ENCODE measurements at places on chromosomes 5 and 9.

DNA sequence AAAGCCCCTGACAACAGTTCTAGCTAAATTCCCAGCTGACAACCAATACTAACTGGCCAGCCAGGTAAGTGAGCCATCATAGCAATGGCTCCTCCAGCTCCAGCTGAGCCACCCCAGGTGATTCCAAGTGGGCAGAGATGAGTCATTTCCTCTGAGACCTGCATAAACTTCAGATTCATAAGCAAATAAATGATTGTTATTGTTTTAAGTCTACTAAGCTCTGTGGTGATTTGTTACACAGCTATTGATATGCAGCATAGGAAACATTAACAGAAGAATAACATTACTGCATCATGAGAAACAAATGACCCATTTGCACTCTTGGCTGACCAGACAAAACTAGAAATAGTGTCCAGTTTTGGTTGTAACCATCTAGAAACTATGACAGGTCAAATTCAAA, 60.3 kb downstream of the TTC39B start:
- DNase-seq: no peak

- DNase-seq: no peak
Measured at GRCh38 chr9:131306397-131307004, 17.0 kb downstream of the PLPP7 start.

- DNase-seq: no peak
Measured at GRCh38 chr5:38766151-38766550, 79.7 kb upstream of the OSMR start.

GRCh38 chr9:96567203-96567700, 52.4 kb downstream of the CDC14B start:
- no peak for DNase-seq

GRCh38 chr5:140143521-140144258, 18.0 kb downstream of the IGIP start:
- no peak for DNase-seq

DNA sequence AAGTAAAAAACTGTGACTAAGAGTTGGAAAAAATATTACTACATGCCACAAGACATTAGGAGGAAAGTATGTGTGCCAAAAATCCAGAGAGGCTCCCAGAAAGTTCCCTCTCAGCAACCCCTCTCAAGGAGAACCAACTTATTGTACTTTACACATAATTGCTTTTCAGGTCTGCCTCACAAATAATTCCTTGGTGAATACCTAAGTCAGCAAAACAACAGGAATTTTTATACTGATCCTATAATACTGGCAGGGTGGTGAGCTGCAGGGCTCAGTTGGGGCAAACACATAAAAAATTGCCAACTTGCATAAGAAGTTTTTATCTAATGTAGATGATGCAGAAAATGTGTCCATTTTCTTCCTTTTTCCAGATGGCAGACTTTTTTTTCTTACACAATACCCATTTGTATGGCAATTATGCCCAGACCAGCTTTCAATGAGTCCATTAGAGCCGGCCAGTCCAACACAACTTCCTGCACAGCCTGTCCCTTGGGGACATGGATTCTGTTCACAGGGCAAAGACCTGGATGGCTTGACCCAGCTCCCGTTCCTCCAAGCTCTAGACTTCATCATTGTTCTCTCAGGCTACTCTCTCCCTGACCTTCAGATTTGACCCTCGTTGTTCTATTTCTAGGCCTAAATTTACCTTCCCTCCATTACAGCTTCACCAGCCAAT, 31.3 kb downstream of the MARCHF3 start:
- no peak for DNase-seq

GRCh38 chr5:148343046-148343407, 7.7 kb downstream of the SPINK9 start:
- DNase-seq: no peak

All from fibroblast of skin of left quadriceps (primary cell).